ENCODE measurements at places on chromosomes 7 and 10. TPM values are rescaled to one million over a fixed set of nuclear protein-coding genes. Genes with fewer than 3 reads are reported as not detected.
A peak's percentile ranks its signal among the peaks of the same experiment; 100 is the strongest.

DNA sequence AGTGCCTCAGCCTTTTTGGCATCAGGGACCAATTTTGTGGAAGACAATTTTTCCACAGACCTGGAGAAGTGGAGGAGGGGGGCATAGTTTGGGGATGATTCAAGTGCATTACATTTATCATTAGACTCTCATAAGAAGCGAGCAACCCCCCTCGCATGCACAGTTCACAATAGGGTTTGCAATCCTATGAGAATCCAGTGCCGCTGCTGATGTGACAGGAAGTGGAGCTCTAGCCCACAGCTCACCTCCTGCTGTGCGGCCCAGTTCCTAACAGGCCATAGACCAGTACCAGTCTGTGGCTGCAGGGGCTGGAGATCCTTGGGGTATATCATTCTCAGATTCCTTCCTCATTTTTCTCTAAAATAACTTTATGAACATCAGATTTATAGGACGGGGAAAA, 50.8 kb downstream of the ATAD1 start:
- DNase-seq = no peak

DNA sequence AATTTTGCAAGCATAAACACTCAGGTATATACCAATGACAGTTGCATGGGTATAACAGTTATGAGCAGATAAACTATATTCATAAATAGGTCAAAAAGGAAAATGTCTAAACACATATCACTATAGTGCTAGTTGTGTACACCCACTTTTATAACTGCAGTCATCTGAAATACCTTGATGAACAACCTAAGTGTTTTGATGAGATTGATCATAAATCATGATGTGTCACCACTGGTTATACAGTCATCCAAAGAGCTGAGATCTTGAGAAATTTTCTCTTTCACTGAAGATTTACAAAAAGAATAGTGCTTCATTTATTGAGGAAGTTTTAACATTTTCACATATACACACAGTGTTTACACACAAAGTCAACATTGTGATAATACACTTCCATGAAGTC, 78.6 kb upstream of the SLC25A13 start:
- no peak for DNase-seq

The DMBT1 gene
- 0.07 TPM for total RNA-seq

- no peak for DNase-seq
Observed at GRCh38 chr10:125152450-125153368, 7.7 kb downstream of the CTBP2 start.

The DRGX gene
- 0.10 TPM for total RNA-seq

- DNase-seq = no peak
Observed at GRCh38 chr7:31724696-31725095, 37.7 kb downstream of the PPP1R17 start.

GRCh38 chr7:113087071-113087998, 708 bp upstream of the GPR85 start:
- DNase-seq = peak; percentile 93

DNA sequence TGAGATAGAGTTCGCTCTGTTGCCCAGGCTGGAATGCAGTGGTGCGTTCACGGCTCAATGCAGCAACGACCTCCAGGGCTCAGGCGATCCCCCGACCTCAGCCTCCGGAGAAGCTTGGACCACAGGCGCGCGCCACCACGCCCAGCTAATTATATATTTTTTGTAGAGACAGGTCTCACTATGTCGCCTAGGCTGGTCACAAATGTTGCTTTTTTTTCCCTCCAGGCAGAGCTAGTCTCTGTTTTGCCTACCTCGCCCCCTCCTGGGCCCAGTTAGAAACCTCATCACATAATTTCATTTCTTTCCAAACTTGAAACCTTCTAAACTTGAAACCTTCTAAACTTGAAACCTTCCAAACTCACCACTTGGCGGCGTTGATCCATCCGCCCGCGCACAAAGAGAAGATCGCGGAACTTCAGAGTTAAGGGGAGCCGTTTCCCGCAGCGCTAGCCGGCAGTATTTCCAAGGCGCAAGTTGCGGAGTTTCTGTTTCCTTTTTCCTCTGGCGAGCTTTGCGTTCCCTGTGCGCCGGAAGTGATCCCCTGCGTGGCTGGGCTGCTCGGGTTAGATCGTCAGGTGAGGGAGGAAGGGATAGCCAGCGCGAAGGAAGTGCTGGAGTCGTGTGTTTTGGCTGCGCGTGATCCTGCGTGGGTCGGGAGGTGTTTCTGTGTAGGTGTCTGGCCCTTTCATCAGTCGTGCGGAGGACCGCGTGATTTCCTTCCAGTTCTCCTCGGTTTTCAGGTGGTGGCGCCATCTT, at the start of gene SSBP1:
SSBP1 (plus strand) TSS at position 523 of the 756 bp plus-strand sequence. CDS start 809 bp downstream, outside the sequence.
- peak; percentile 94 for DNase-seq

The ATOH7 gene
- total RNA-seq = not detected

DNA sequence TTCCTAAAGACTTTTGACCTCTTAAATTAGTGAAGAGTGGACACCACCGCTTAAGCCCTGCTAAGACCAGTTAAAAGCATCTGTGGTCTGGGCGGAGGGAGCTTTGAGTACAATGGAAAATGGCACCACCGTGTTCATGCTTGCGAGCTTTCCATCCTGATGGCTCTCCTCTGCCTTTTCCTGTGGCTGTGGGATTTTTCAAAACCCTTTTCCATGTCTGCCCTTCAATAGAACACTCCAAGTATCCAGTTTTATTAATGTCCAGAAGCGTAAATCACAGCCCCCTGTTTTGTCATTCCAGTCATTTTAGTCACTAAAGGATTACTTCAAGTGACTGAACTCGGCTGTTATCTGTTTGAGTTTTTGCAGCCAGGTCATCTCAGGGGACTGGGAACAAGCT, 181.8 kb downstream of the MGMT start:
- no peak for DNase-seq

GRCh38 chr10:61211468-61211867, 241.7 kb downstream of the TMEM26 start:
- DNase-seq = no peak

The LIPN gene
- not detected for total RNA-seq

GRCh38 chr7:38306914-38307313, 33.5 kb upstream of the TARP start:
- no peak for DNase-seq

DNA sequence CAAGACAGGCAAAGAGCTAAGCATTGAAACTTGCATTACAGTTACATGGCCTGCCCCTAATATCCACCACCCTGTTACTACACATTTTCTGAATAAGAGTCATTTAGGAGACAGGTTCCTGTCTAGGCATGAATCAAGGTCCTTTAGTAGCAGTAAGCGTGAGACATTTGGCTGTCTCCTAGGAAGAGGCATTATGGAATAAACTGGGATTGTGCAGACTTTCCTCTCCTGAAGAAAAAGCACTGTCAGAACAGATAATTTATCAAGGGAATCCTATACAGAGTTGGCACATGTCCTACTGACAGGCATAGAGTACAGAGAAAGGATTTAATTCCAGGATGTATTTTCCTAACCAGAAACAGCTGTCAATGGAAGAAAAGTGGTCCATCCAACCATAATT, 111.9 kb downstream of the INHBA start:
- no peak for DNase-seq

- no peak for DNase-seq
Observed at GRCh38 chr7:26868841-26869495, 4.6 kb upstream of the SKAP2 start.

The RAMP3 gene
- not detected for total RNA-seq

DNA sequence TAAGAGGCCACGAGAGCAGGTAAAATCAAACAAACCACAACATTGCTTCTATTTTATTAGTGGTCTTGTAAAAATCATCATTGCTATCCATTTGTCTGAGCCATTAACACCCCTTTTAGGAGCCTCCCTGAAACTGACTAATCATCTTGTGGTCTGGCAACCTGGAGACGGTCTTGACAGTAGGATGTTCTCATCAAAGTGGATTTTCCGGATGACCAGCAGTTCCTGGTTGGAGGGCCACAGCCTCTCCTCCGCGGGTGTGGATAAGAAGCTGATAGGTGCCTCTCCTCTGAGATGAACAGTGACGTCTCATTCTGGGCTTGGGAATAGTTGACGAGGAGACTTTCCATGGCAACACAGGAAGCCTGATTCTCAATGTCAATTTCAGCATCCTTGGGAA, 490.7 kb downstream of the TYW1 start:
- no peak for DNase-seq

- DNase-seq = no peak
Observed at GRCh38 chr10:78980354-78980753, 88.4 kb upstream of the ZMIZ1 start.

DNA sequence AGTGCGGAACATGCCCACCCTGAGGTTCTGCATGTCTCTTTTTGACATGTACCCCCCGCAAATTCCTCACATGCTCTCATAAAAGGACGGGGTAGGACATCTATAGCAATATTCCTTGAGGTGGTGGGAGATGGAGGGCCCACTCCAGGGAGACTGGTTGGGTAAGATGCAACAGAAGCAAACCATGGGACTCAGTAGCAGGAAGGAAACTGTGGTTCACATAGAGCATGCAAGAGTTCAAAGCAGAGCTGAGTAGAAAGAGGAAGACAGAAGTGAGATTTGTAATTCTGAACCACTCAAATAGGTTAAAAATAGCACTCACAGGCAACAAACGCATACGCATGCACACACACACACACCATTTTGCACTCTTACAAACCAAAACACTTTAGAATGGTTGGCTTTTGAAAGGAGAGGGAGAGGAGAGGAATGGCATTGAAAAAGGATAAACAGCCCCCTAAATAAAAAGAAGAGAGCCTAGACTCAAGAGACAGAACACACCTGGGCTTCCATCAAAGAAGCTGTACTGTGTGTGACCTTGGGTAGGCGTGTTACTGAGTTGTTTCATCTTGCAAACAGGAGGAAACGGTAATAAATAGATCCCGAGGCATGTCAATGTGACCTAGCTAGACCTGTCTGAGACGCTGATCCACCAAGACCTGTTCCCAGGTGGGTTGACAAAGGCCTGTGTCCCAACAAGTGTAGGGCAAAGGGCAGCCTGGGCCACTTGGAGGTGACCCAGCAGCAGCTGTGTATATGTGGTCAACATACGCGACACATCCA, 77.6 kb upstream of the LRRC4 start:
- no peak for DNase-seq

The CAPZA2 gene
- 247 TPM for total RNA-seq

GRCh38 chr10:129521161-129522025, 54.4 kb downstream of the MGMT start:
- no peak for DNase-seq

DNA sequence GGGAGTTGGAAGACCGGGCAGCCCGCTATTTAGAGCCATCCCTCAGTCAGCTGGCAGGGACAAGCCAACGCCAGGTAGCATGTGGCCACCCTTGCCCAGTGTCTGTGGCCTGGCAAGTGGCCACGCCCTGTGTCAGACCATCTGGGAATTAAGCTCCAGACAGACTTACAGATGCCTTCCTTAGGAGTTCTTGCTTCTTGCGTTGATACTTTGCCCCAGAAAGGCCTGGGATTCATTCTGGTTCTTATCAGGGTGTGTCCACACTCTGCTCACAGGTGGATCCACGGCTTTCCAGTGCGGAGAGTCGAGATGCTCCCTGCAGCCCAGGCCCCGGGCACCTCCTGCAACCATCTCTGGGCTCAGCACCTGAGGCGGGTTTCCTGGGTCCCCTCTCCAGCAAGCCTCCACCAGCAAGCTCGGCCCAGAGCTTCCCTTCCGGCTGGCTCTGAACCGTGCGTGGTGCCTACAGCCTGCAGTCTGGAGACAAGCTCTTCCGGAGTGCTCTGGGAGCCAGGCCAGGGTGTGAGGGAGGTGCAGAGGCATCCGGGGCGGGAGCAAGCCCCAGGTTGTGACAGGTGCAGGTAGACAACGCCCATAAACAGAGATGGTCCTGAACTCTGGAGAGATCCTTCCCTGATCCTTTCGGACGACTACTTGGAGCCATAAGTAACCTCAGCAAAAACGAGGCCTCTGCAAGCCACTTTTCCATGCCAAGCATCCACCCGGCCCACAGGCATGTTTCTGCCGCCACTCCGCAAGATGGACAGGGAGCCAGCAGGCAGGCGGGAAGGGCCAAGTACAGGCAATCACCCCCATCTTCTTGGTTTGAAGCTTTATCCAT, 32.3 kb upstream of the PPIF start:
- DNase-seq = no peak
